ENCODE measurements at places on chromosomes 13 and 19. TPM values are rescaled to one million over a fixed set of nuclear protein-coding genes. Genes with fewer than 3 reads are reported as not detected.

DNA sequence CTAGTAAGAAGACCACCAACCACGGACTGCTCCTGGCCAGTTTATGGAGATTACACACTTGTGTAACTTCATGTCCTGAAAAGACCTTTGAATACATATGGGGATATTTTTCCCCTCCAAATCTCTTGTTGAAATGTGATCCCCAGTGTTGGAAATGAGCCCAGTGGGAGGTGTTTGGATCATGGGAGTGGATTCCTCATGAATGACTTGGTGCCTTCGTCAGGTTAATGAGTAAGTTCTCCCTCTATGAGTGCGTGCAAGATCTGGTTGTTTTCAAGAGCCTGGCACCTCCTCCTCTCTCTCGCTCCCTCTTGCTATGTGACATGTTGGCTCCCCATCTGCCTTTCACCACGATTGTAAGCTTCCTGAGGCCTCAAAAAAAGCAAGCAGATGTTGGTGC lies 769.0 kb upstream of the SLITRK1 start:
- no peak for DNase-seq

- peak; percentile 73 for DNase-seq
Measured at GRCh38 chr19:12779162-12779993, 4.0 kb upstream of the HOOK2 start.

KIR3DL2 gene
- not detected for total RNA-seq

DNA sequence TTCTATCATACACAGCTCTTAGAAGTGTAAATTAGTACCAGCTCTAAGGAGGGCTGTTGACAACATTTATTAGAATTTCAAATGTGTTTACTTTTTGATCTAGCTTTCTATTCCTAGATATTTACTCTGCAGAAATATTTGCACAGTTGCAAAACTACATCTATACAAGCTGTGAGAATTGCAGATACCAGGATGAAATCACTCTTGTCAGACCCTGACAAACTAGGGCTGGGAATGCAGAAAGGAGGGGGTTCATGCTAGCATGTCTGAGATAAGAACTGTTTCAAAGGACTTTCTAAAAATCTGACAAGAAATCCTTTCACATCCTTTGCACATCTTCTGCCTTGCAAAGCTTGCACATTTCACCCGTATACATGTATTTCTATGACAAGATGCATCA lies 11.8 kb upstream of the PABPC3 start:
- DNase-seq = no peak

GRCh38 chr13:96284971-96285370 lies 195.1 kb downstream of the HS6ST3 start:
- no peak for DNase-seq

DCLK1 gene
- 13.5 TPM for total RNA-seq

- no peak for DNase-seq
Measured at GRCh38 chr13:30711375-30711774, 24.0 kb upstream of the ALOX5AP start.

GRCh38 chr19:43532571-43532961 lies 422 bp upstream of the ZNF575 start:
- peak; percentile 66 for DNase-seq

SLC25A41 gene
- total RNA-seq = not detected

ZNF837 gene
- total RNA-seq = 3.6 TPM

- DNase-seq = no peak
Measured at GRCh38 chr13:77387607-77388200, 60.8 kb upstream of the MYCBP2 start.
